ENCODE measurements at places on chromosomes 2 and 18.

DNA sequence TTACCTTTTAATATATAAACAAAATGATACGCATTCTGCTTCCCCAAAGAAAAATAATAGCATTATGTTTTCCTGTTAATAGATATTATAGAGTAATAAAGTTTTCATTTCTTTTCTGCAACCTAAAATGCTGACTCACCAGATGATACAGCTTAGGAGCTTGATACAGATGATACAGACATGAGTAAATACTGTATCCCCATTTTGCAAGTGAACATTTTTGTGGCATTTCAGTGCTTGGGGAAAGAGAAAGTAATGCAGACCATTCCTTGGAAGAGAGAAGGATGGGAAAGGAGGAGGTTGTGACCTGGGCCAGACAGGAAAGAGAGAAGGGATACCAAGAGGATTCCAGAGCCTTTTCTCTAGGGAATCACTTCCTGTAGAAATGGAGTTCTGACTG lies 97.5 kb upstream of the FSHR start:
- DNase-seq, result peak; percentile 37

- no peak for DNase-seq
These were observed 377.4 kb upstream of the ACVR2A start for GRCh38 chr2:147467441-147467840.

DNA sequence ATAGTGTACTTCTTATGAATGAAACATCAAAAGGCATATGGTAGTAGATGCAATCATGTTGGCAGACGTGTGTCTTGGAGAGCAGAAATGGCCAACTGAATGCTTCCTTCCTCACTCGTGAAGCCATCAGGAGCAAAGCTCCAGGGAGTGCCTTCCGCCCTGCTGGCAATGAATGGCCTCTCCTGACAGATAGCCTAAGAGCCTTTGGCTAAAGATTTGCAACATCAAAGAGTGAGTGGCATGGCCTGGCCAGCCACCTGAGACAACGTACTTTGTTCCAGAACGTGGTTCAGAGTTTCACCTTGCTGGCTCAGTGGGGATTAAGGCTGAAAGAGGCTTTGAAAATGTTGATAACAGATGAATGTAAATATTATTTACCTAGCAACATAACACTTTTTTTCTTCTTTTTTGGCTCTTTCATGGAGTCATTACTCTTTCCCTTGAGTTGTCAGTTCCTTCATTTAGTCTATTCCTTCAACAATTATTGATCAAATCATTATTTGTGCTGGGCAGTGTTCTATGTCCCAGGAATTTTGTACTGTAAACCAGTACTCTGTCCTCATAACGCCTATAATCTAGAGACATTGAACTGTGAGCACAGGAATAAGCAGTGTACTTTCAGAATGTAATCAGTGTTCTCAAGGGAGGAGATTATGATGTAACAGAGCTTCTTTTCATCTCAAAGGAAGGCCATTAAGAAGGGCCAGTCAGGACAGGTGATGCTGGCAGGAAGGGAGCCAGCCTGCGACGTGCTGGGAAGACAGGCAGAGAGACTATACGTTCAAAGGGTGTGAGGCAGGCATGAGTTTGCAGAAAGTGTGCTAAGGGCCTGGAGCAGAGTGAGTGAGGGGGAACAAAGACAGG lies 59.4 kb upstream of the SH3RF3 start:
- DNase-seq, result no peak

GRCh38 chr2:42008241-42008921 lies 39.4 kb upstream of the PKDCC start:
- no peak for DNase-seq

DNA sequence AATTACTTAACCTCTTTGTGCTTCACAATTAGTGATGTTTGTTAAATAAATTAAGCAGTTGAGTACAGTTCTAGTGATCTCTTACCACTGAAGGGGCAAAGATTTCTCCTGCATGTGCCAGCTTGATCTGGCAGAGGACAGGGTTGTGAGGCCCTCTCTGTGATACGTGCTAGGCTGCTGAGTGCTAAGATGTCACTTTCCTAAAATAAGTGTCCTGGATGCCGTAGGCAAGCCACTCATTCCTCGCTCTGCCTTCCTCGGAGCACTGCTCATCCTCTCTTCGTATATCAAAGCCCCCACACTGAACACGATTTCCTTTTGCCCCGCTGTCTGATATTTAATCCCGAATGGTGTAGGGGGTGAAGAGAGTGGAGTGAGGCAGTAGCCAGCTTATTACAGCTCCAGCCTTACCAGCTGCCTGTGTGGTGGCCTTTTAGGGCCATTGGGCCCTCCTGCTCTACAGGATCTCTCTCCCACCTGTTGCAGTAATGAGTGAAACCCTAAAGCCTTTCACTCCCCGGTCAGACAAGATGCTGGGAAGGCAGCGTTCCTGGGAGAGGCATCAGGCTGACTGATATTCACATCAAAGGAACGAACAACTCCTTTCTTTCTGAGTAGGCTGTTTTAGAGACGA lies 40.5 kb downstream of the PTPRM start:
- DNase-seq, result no peak

GRCh38 chr2:61534926-61535325 lies 3.2 kb downstream of the XPO1 start:
- DNase-seq, result peak; percentile 13

DNA sequence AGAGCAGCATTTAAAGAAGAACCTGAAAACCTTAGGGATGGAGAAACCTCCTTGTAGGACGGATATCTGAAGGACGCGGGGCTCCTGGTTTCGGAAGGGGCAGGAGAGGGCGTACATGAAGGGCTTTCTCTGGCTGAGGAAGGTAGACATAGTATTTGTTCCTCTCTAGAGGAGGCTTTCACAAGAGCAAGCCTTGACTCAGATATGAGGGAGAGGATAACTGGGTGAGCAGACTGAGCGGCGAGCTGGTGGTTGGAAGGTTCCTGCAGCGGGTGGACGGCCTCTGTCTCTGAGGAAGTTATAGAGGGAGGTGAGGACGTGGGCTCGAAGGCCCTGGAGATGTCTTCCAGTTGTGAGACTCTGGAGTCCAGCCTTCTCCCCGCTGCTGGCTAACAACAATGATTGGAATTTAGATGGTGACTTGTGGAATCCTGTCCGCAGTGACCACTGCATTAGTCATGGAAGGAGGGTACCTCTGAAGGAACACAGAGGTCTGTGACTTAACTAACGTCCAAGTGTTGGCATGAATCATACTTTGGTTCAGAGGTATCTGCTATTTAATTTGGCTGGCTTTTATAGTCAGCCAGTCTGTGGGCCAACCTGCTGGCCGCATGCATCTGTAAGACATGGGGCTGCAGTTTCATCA lies 80.9 kb downstream of the ASAP2 start:
- DNase-seq, result peak; percentile 99
